Fibroblast of villous mesenchyme (primary cell): ENCODE measurements at places on chromosomes 7 and 10. TPM values are rescaled to one million over a fixed set of nuclear protein-coding genes. Genes with fewer than 3 reads are reported as not detected.

The DRGX gene
- not detected in 2 replicates for total RNA-seq

The SDHAF3 gene
- 10.4 and 11.3 TPM in 2 replicates for total RNA-seq

- no peak for DNase-seq
Observed at GRCh38 chr10:21530641-21531040, 3.4 kb upstream of the MLLT10 start.

DNA sequence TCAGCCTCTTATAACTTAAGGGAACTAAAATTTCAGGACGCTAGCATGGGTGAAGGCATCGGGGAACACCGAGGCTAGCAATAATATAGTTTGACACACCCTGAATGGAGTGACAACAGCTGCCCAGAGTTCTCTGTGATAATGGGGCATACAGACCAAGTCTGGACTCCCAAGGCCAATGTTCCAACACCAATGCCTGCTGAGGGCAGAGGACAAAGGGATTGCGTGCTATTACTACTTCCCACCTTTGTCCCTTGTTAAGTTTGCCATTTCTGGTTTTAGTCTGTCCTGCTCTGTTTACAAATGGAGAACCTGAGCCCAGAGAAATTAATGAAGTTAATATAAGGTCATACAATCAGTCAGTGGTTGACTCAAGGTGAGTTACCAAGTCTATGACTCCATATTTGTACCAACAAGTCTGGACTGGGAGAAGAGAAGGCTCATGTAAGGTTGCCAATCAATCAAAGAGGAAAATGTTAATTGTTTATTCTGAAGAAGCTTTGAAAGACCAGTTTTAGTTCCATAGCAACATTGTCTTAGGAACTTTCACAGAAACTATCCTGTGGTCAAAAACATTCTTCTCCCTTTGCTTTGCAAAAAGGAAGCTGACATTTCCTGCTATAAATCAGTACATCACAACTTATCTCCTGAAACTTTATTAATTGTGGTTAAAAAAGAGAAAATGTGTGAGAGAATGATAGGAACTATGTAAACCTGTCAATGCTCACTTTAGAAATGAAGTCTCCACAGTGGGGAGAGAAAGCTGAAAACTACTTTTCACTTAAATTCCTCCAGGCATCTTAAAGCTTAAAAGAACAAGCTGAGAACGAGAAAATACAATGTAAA is 74.5 kb downstream of the CCDC6 start:
- no peak for DNase-seq

GRCh38 chr7:79308192-79308591 is 145.3 kb downstream of the MAGI2 start:
- peak; percentile 65 for DNase-seq
